ENCODE measurements at places on chromosomes 7 and 10.

- H3K4me1 ChIP-seq, result no peaks in the 10 kb centered on the region
- DNase-seq, result no peak
- no peaks in the 10 kb centered on the region for H3K27me3 ChIP-seq
- no peaks in the 10 kb centered on the region for H3K36me3 ChIP-seq
Measured at GRCh38 chr7:140581411-140581810, 59.2 kb downstream of the DENND2A start.

- H3K27me3 ChIP-seq, result no peaks in the 10 kb centered on the region
- H3K36me3 ChIP-seq, result no peaks in the 10 kb centered on the region
- H3K27ac ChIP-seq, result no peak overlapping the region
- no peaks in the 10 kb centered on the region for H3K4me1 ChIP-seq
- H3K4me3 ChIP-seq, result no peak overlapping the region
- no peak for DNase-seq
Measured at GRCh38 chr10:88254091-88254490, 329.0 kb downstream of the RNLS start.

DNA sequence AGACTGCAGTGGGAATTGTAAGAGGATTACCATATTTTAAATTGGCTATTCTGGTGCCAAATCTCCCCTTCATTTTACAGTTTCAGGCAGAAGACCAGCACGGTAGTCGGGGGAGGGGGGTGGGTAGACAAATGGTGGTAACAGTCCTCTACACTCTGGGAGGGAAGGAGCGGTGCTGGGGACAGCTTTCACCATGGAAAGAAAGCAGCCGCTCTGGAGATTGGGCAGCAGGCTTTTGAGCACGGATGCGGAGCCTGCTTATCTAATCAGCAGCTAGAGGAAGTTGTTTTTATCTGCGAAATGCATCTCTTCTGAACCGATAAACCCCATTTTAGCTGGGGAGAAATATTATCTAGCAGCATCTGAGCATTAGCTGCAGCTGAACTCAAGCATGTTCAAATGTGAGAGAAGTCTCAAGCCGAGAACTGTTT, 28.7 kb downstream of the IKZF1 start:
- H3K4me1 ChIP-seq, result no peaks in the 10 kb centered on the region
- no peak overlapping the region for H3K4me3 ChIP-seq
- H3K27ac ChIP-seq, result no peak overlapping the region

- no peaks in the 10 kb centered on the region for H3K36me3 ChIP-seq
- no peaks in the 10 kb centered on the region for H3K27me3 ChIP-seq
- no peak for DNase-seq
Measured at GRCh38 chr10:74825371-74826141, 844 bp upstream of the KAT6B start.

- no peak overlapping the region for H3K27ac ChIP-seq
- no peaks in the 10 kb centered on the region for H3K36me3 ChIP-seq
- H3K4me1 ChIP-seq, result no peaks in the 10 kb centered on the region
- H3K27me3 ChIP-seq, result no peaks in the 10 kb centered on the region
- H3K4me3 ChIP-seq, result no peak overlapping the region
Measured at GRCh38 chr10:118409295-118409694, 67.2 kb upstream of the FAM204A start.

DNA sequence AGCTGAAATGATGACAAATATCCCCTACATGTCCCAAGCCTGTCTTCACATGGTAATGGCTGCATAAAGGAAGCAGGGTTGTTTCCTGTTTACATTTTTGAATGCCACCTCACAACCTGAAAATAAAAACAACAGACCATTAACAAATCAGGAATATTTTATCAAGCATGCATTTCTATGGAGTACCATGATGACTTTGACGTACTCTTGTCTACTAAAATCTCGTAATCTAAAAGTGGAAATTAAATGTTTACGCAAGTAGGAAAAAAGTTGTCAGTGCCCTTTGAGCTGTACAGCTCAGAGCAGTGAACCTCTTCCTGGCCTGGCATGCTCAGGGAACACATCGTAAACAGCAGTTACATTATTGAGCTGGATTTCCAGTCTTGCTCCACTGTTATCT, 194.1 kb downstream of the INHBA start:
- H3K4me3 ChIP-seq, result no peak overlapping the region
- H3K36me3 ChIP-seq, result no peaks in the 10 kb centered on the region
- no peaks in the 10 kb centered on the region for H3K27me3 ChIP-seq
- no peak for DNase-seq
- no peak overlapping the region for H3K27ac ChIP-seq

DNA sequence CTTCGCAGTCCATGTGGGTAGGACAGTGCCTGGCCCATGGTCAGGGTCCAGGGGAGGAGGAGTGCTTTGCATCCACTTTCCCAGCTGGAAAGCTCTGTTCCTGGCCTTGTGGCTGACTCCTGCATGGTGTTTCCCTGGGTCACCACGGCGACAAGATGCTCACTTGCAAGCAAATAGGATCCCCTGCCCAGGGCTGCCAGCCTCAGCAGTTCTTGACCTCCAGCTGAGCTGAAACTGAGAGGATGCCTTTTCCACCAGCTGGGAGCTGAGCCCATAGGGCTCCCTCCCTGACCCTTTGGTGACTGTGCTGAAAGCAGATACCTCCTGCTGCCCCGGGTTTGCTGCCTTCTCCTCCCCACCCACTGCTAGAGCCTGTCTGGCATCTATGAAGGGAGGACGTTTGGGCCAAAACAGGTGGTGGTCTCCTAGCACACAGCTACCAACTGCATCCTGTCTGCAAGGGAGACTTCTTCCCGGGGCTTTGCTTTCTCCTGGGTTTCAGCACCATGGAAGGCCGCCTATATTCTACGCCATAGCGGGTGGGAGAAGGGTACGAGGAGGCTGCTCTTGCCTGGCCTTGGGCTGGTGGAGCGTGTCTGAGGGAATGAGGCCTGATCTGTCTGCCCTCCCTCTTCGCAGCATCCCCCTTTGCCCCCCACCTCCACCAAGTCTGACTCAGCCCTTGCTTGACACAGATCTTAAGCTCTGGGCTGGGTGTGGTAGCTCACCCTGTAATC, 34.4 kb downstream of the UBTD1 start:
- no peaks in the 10 kb centered on the region for H3K36me3 ChIP-seq
- no peak overlapping the region for H3K27ac ChIP-seq
- no peak for DNase-seq
- H3K4me1 ChIP-seq, result peaks cover 3% of the 10 kb centered on the region

DNA sequence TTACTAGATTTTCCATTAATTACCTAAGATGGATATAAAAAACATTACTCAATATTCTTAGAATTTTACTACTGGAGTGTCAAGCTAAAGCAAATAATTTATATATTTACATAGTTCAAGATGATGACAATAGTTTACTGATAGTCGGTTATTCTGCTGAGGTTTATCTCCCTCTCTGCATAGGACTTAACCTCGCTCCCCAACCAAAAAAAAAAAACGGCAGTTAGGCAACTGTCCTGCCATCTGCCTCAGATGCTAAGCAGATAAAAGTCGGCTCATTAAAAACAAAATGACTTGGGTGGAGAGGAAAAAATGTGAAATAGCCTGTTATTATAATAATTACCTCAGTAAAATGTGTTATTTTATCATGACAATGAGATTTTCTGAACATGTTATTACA, 14.0 kb upstream of the ITGB8 start:
- no peak for DNase-seq
- no peaks in the 10 kb centered on the region for H3K4me1 ChIP-seq
- no peak overlapping the region for H3K4me3 ChIP-seq

- DNase-seq, result no peak
- H3K27ac ChIP-seq, result no peak overlapping the region
- no peaks in the 10 kb centered on the region for H3K27me3 ChIP-seq
- no peaks in the 10 kb centered on the region for H3K4me1 ChIP-seq
- H3K4me3 ChIP-seq, result no peak overlapping the region
Measured at GRCh38 chr10:77522268-77522809, 115.3 kb downstream of the KCNMA1 start.

GRCh38 chr7:91898240-91898992, 17.9 kb upstream of the MTERF1 start:
- H3K4me1 ChIP-seq, result no peaks in the 10 kb centered on the region
- no peaks in the 10 kb centered on the region for H3K36me3 ChIP-seq
- no peak overlapping the region for H3K4me3 ChIP-seq
- H3K27ac ChIP-seq, result no peak overlapping the region
- no peaks in the 10 kb centered on the region for H3K27me3 ChIP-seq

GRCh38 chr10:97179731-97180362, 5.9 kb downstream of the SLIT1 start:
- no peak overlapping the region for H3K27ac ChIP-seq
- peak overlapping the region; percentile 17 for H3K4me3 ChIP-seq
- no peaks in the 10 kb centered on the region for H3K36me3 ChIP-seq
- H3K4me1 ChIP-seq, result no peaks in the 10 kb centered on the region
- H3K27me3 ChIP-seq, result peaks cover 13% of the 10 kb centered on the region
- DNase-seq, result no peak

DNA sequence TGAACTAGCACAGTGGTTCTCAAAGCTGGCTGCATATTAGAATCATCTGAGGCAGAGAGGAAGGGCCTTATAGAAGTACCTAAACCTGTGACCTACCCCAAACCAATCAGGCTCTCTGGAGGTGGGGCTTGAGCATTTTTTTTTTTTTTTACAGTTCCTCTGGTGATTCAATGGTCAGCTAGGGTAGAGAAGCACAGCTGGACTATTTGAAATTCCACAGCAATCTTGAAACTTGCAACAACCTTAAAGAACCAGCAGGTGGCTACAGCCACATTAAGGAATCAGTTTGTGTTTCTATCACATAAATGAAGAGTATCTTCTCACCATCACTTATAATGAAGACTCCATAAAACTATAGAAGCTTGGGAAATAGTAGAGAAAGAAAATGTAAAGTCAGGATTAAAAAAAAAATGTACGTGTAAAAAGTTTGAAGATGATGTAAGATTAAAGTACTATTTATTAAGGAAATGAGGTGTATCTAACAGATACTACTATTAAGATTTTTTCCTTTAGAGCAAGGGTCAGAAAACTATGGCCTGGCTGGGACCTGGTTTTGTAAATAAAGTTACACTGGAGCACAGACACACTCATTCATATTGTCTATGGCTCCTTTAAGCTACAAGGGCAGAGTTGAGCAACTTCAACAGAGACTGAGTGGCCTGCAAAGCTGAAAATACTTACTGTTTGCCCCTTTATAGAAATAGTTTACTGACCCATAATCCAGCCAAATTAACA, 3.8 kb downstream of the RTKN2 start:
- H3K36me3 ChIP-seq, result no peaks in the 10 kb centered on the region
- H3K27me3 ChIP-seq, result no peaks in the 10 kb centered on the region
- H3K4me3 ChIP-seq, result no peak overlapping the region
- no peak for DNase-seq

DNA sequence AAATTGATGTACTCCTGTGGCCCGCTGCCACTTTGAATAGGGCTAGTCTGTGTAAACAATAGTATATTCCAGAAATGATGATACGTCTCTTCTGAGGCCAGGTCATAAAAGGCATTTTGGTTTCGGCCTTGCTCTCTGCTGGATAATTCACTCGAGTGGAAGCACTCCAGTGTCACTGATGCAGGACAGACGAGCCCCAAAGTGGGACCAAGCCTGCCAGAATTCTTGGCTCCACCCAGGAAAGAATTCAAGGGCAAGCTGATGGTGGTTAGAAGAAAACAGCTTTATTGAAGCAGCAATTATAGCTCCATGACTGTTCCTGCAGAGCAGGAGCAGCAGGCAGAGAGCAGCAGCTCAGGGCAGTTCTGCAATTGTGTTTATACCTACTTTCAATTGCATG, 717.6 kb downstream of the GRM8 start:
- no peaks in the 10 kb centered on the region for H3K27me3 ChIP-seq
- DNase-seq, result no peak
- H3K36me3 ChIP-seq, result no peaks in the 10 kb centered on the region
- H3K27ac ChIP-seq, result no peak overlapping the region
- H3K4me1 ChIP-seq, result no peaks in the 10 kb centered on the region

- no peaks in the 10 kb centered on the region for H3K4me1 ChIP-seq
- DNase-seq, result no peak
Measured at GRCh38 chr10:75283671-75284470, 48.1 kb upstream of the COMTD1 start.

DNA sequence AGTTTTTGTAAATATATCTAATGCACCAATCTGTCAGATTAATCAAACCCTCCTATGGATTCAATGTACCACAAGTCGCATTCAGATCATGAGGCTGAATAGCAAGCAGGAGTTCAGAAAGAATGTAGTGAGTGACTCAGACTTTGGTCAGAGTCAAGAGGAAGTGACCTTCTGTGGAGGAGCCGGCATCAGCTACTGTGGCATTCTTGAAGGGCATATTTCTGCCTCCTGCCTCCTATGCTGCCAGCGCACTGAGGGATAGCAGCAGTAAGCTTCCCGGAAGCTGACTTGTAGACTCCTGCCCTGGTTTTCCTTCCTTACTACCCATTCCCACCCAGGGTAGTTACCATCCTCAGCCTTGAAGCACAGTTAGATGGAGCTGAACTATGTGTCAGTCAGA, 867.5 kb downstream of the NRG3 start:
- H3K27me3 ChIP-seq, result no peaks in the 10 kb centered on the region
- no peaks in the 10 kb centered on the region for H3K4me1 ChIP-seq
- no peak overlapping the region for H3K27ac ChIP-seq
- no peak overlapping the region for H3K4me3 ChIP-seq
- no peaks in the 10 kb centered on the region for H3K36me3 ChIP-seq
- DNase-seq, result no peak

DNA sequence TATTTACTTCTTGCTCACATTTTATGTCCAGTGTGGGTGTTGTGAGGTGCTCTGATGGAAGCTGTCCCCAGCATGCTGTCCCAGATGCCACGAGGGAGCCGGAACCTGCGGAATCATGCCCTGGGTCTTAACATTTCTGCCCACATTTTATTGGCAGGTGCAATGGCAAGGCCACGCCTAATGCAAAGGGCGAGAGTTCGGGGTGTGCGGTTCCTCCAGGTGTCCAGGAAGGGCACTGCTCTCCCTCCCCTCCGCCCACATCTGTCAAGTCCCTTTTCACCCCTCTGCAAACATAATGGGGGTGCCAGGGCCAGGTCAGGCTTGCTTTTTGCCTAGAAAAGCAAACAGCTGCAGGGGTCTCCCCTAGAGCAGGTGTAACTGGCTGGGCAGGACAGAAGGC, 16.4 kb downstream of the PDAP1 start:
- H3K27ac ChIP-seq, result no peak overlapping the region
- H3K4me1 ChIP-seq, result peaks cover 6% of the 10 kb centered on the region
- peaks cover 28% of the 10 kb centered on the region for H3K36me3 ChIP-seq
- DNase-seq, result no peak

GRCh38 chr7:36391436-36392198, 2.0 kb downstream of the ANLN start:
- DNase-seq, result no peak
- no peak overlapping the region for H3K27ac ChIP-seq

GRCh38 chr7:123538189-123538714, 3.9 kb upstream of the IQUB start:
- no peaks in the 10 kb centered on the region for H3K27me3 ChIP-seq
- no peak overlapping the region for H3K4me3 ChIP-seq
- H3K27ac ChIP-seq, result no peak overlapping the region
- H3K4me1 ChIP-seq, result no peaks in the 10 kb centered on the region
- DNase-seq, result no peak

- DNase-seq, result no peak
- H3K4me1 ChIP-seq, result peaks cover 2% of the 10 kb centered on the region
- H3K27ac ChIP-seq, result no peak overlapping the region
- peak overlapping the region; percentile 3 for H3K4me3 ChIP-seq
- no peaks in the 10 kb centered on the region for H3K27me3 ChIP-seq
Measured at GRCh38 chr7:141511316-141511675, 39.9 kb upstream of the AGK start.
